ENCODE measurements at places on chromosomes 5 and 9. TPM values are rescaled to one million over a fixed set of nuclear protein-coding genes. Genes with fewer than 3 reads are reported as not detected.
A peak's percentile ranks its signal among the peaks of the same experiment; 100 is the strongest.

Gene NUTM2G
- total RNA-seq, result not detected

Gene SMIM33
- not detected for total RNA-seq

DNA sequence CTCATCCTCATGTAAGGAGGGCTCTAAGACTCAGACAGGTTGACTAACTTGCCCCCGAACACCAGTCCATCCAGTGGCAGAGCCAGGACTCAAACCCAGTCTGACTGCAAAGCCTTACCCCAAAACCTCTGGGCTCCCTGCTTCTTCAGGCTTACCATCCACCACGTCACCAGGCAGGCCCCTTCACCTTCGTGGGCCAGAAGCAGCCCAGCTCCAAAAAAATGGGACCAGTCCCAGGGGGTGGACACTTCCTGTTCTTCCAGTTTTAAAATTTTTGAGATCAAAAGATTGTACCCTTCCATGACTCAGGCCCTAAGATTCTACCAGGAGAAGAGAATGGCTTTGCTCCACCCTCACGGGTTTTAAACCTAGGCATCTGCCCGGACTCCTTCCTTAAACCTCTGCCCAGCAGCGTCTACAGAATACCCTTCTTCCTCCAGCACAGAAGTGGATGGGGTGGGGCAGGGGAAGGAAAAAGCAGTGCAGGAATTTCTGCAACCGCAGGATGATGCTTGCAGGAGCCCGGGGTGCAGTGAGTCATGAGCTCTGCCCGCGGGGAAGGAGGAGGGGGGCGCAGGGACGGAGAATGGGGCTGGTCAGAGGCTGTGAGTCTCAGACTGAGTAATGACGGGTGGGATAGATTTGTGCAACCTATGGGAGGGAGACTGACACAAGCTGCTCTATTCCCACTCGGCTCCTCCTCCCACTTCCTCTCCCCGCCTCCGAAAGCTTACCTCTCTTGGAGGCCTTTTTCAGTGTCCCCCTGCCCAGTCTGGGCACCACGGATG is 50.4 kb upstream of the STXBP1 start:
- peaks cover 94% of the 10 kb centered on the region for H3K4me1 ChIP-seq
- peak overlapping the region; percentile 81 for H3K27ac ChIP-seq
- DNase-seq, result peak; percentile 88

GRCh38 chr9:36154331-36154952 is 14.7 kb upstream of the CCIN start:
- H3K27ac ChIP-seq, result peak overlapping the region; percentile 59
- no peaks in the 10 kb centered on the region for H3K27me3 ChIP-seq
- H3K36me3 ChIP-seq, result peaks cover 17% of the 10 kb centered on the region
- H3K4me1 ChIP-seq, result peaks cover 78% of the 10 kb centered on the region
- no peak overlapping the region for H3K4me3 ChIP-seq
- peak; percentile 77 for DNase-seq

Gene MYMK
- total RNA-seq, result not detected

GRCh38 chr9:13443346-13444244 is 164.1 kb upstream of the MPDZ start:
- H3K36me3 ChIP-seq, result no peaks in the 10 kb centered on the region
- no peak overlapping the region for H3K4me3 ChIP-seq
- peak overlapping the region; percentile 12 for H3K27ac ChIP-seq
- peaks cover 14% of the 10 kb centered on the region for H3K4me1 ChIP-seq
- no peak for DNase-seq
